ENCODE measurements at places on chromosomes 12 and 14.

DNA sequence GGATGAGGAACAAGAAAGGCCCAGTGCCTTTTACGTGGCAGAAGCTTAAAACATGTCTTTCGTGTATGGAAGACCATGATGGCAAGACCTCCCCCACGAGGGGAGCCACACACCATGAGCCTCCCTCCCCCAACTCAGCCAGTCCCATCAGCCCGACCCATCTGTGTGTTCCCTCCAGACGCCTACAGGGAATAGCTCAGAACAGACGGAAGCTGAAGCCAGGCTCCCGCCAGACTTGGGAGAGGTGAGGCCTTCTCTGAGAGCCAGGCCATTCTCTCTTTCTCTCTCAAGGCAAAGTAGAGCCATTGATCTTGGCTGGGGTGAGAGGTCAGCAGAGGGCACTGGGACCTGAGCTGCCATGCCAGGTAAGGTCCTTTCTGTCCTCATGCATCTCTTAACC is 9.5 kb downstream of the REM2 start:
- no peak for DNase-seq

- no peak for DNase-seq
Measured at GRCh38 chr12:110084314-110085015, 36.1 kb upstream of the C12orf76 start.

DNA sequence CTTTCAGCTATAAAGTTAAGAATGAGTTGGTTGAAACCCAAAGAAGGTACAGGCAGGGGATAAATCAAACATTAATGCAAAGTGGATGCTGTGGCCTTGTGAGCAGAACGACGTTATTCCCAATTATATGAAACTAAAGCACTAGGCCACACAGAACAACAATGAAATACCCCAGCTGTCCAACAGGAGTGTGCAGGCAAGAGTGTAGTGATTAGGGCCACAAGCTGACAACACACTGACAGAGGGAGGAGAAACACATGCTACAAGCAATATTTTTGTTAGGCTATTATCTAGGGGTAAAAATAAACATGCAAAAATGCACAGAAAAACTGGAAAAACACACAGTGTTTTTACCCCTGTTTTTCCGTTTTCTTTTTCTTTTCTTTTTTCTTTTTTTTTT is 15.0 kb downstream of the MAP3K9 start:
- DNase-seq: no peak

DNA sequence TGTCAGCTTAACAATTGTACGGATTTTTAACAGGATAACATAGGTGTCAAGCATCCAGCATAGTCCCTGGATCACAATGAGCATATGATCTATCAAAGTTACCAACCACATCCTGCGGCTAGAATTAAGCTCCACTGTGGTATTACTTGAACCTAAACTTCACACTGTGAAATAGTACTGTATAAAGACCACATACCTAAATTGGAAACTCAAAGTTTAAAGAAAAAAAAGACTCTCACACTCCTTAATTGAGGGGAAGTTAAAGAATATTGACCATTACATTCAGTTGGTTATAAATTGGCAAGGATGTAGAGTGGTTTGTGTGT is 133.0 kb upstream of the PZP start:
- DNase-seq: no peak

DNA sequence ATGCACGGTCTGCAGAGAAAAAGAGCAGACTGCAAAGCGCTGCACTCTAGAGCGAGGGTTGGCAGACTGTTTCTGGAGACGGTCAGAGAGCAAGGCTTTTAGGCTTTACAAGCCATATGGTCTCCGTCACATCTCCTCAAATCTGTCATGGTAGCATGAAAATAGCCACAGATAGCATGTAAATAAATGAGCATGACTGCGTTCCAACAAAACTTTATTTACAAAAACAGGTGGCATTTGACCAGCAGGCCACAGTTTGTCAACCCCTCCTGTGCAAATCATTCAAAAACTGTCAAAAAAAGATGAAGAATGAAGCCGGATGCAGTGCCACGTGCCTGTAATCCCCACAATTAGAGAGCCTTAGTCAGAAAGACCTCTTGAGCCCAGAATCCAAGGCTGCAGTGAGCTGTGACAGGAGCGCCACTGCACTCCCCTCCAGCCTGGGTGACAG is 18.9 kb downstream of the SYNE3 start:
- DNase-seq: no peak

DNA sequence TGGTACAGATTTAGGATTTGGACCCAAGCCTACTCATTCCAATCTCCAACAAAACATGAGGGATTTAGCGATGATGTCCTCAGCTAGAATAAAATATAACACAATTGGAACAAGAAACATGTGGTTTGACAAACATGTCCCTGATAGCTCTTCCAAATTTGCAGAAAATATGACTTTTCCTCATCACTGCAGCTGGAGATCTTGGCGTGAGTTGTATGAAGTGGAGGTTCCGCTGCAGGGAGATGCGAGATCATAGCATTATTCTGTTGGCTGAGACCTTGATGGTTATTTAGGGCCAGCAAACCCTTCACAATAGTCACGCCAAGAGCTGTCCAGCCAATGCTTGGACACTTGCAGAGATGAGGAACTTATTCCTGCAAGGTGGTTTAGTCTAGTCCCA is 413.4 kb upstream of the TBX3 start:
- DNase-seq: no peak

DNA sequence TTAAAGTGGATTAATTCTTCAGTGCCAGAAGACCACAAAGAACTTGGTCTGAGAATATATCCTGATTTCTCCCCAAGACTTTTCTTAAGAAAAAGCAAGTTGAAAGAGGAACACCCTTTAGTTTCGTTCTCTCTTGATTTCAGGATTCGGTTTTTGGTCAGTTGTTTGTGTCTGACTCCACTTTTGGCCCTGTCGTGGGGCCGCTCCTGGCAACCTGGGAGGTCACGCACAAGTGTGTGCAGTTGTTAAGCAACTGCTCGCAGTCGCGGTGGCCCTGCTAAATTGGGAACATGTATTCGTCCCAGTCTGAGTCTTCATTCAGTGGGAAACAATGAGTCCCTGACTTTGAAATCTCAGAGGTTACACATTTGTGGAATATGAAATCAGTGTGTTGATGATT is 68.7 kb downstream of the RGS6 start:
- DNase-seq: peak; percentile 76

DNA sequence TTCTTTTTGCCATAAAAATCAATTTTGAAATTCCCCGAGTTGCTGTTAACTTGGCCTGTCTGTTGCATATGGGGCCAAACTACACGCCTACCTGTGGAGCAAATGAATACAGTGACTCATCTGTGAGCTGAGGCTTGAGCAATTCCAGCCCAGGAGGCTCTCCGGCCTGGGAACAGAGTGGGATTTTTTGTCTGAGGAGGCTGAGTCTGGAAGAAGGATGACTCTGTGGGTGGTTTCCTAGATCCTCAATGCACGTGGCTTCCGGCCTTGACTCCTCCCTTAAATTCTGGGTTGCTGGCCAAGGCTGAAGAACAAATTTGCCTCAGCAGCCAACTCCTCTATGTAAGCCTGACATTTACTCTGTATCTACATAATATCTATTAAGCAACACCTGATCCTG is 124.1 kb downstream of the SSPN start:
- DNase-seq: peak; percentile 71

DNA sequence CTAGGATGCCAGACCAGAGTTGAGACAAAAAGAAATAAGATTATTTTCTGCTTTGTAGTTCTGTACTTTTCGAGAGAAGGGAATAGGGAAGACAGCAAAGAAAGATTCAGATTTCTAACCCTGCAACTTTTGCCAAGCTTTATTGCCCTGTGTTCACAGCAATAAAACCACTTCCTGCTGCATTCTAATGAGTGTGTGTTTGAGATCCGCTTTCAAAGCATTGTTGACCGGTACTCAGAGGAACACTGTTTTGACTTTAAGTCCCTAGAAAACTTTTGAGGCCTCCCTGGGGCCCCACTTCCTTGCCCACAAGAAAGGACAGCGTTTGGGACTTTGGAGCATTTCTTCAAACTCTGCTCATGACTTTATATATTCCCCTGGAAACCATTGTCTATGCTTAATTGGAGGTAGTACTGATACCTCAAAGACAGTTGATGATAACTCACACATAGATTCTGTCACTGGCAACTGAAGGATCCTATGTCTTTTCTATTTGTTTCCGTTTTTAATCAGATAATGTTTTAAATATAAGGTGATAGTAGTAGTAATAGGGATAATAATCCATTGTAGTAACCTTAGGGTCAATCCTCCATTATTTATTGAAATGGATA is 1.3 kb downstream of the RNASE6 start:
- DNase-seq: no peak

DNA sequence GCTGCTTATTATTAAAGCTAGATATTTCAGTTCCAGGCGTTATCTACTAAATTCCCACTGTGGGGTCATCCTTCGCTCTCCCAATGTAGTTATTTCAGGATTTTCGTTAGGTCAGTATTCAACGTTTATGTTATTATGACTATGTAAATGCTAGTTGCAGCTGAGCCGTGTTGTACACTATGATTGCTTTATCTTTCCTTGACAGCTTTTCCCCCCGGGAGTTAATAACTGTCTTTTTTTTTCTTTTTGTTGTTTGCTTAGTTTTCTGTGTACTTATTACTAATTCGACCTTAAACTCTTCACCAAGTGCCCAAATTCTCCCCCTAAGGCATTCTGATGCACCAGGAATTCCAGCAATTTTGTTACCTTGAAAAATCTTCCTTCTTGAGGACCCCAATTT is 48.5 kb downstream of the SUDS3 start:
- no peak for DNase-seq

GRCh38 chr14:95948558-95948981 is 71.9 kb downstream of the TUNAR start:
- no peak for DNase-seq

DNA sequence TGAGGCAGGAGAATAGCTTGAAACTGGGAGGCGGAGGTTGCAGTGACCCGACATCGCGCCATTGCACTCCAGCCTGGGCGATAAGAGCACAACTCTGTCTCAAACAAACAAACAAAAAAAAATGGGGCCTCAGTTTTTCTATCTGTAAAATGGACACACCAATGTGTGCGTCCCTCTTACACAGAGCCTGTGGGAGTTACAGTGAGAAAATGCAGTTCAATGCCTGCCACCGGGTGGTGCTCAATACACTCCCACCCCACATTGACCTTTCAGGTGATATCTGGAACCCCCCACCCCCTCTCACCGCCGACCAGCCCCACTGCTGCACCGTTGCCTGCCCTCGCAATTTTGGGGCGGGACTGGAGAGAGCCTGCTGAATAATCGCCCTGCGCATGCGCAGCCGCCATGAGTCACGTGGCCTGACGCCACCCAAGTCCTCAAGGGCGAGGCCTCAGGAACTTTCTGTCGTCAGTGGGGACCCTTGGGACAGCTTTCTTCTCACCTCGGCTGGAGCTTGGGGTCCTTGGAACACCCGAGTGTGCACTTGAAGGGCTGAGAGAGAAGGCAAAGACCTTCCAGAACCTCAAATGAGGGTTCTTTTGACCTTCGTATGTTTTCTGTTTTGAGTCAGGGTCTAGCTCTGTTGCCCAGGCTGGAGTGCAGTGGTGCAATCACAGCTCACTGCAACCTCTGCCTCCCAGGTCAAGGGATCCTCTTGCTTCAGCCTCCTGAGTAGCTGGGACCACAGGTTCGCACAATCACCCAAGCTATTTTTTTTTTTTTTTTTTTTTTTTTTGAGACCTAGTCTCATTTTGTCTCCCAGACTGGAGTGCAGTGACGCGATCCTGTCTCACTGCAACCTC is 14.6 kb upstream of the CABP1 start:
- DNase-seq: no peak

- DNase-seq: peak; percentile 76
Measured at GRCh38 chr14:76867516-76868453, 41.6 kb downstream of the LRRC74A start.

DNA sequence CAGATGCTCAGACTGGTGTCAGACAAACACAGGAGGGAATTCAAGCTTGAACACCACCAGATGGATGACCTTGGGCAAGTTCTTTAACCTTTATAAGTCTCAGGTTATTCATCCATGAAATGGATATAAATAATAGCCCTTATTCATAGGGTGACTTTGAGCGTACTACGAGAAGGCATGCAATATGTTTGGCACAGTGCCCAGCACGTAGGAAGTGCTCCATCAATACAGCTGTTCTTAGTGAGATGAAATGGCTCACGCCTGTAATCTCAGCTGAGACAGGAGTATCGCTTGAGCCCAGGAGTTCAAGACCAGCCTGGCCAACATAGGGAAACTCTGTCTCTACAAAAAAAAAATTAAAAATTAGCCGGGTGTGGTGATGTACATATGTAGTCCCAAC is 84.8 kb upstream of the FICD start:
- peak; percentile 13 for DNase-seq

GRCh38 chr12:64745980-64746379 is 13.2 kb downstream of the GNS start:
- DNase-seq: no peak

DNA sequence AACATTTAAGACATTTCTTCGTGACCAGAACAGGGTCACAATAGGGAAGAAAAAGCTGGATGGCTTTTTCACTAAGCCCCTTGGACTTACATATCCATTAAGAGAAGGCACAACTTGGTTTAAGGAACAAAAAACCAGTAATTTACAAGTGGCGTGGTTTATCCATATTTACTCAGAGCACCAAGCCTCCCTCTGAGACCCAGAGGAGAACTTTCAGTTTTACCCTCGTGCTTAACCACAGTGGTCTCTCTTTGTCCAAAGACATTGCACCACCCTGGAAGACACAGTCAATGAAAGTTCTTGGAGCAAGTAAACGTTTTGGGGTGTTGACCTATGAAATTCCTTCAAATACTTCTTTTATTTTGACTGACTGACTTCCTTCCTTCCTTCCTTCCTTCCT is 52.5 kb downstream of the SSPN start:
- no peak for DNase-seq

DNA sequence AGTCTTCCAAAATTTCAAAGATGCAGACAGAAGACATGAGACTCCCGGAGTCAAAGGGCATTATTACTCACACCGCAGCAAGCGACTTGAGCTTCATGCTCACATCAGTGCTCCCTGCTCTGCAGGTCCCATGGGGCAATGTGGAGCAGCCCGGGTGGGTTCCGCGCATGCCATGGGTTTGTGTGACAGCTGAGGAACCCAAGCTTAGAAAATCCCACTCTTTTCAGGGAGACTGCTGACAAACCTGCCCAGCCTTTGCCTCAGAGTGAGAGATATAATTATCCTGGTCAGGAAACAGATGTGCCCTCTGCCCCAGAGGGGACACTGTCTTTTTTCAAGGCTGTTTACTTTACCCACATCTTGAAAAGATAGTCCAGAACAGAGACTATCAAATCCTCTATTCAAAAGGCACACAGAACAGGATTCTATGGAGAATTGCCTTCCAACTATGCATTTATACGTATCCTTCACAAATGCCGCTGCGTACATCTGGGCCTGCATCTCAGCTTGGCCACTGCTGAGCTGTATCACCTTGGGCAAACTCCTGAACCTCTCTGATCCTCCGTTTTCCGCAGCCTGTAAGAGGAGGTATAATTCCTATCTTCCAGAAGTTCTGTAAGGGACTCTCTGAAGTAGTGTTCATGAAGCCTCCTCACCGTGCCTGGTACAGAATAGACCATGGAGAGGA is 16.0 kb downstream of the C14orf132 start:
- DNase-seq: no peak

GRCh38 chr14:68627868-68628604 is 164.8 kb downstream of the ZFP36L1 start:
- peak; percentile 81 for DNase-seq

- peak; percentile 44 for DNase-seq
Measured at GRCh38 chr14:103707329-103708263, 7.7 kb downstream of the XRCC3 start.

- no peak for DNase-seq
Measured at GRCh38 chr12:14075797-14076393, 94.5 kb upstream of the GRIN2B start.

Measured in right cardiac atrium (tissue), 5 donors.